ENCODE measurements at places on chromosomes 4 and X. TPM values are rescaled to one million over a fixed set of nuclear protein-coding genes. Genes with fewer than 3 reads are reported as not detected.

Gene NDP
- polyA plus RNA-seq, result 0.62 TPM

DNA sequence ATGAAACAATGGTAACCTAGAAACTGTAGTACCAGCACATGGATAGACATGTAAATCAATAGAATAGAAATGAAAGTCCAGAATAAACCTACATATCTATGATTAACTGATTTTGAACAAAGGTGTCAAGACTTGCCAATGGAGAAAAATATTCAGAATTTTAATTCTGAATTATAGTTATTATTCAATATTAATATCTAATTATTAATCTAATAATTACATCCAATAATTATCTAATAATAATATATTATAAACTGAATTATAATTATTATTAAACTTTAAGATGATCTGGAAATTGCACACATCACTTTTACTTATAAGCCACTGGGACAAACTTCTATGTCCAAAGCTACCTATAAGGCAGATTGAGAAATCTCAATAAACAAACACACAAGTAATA is 1365.2 kb upstream of the ADGRL3 start:
- no peak for DNase-seq

DNA sequence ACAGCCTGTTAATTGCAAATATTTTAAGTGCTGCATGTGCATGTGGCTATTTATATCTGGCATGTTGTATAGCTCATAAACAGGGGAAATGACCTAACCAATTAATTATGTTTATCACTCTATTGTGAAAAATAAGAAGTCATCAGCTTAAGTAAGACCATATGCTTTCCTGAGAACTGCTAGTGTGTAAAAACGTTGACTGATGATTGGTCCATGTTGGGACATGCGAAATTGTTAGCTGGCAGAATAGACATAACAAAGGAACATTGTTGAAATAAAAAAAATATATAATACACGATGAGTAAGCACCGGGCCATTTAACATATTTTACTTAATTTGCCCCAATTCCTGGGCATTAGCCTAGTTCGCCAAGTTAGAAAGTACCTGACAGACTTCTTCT is 207.5 kb downstream of the ANK2 start:
- DNase-seq, result no peak

DNA sequence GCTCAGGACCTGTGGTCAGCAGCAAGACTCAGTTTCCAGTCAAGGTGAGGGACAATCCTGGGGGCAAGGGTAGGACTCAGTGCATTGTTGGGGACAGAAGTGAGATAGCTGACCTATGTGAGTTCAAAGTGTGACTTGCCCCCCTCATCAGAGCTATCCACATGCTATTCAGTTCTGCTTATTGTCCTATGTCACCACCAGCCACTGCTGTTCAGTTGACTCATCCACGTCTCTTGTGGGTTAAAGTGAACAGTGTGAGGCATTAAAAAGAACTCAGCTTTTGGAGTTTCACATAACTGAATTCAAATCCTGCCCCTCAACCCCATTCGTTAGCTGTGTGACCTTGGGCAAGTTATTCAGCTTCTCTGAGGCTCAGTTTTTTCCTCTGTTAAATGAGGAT is 4.4 kb upstream of the APLN start:
- no peak for DNase-seq

- DNase-seq, result no peak
Measured at GRCh38 chr4:143341186-143341755, 4.6 kb downstream of the GAB1 start.

DNA sequence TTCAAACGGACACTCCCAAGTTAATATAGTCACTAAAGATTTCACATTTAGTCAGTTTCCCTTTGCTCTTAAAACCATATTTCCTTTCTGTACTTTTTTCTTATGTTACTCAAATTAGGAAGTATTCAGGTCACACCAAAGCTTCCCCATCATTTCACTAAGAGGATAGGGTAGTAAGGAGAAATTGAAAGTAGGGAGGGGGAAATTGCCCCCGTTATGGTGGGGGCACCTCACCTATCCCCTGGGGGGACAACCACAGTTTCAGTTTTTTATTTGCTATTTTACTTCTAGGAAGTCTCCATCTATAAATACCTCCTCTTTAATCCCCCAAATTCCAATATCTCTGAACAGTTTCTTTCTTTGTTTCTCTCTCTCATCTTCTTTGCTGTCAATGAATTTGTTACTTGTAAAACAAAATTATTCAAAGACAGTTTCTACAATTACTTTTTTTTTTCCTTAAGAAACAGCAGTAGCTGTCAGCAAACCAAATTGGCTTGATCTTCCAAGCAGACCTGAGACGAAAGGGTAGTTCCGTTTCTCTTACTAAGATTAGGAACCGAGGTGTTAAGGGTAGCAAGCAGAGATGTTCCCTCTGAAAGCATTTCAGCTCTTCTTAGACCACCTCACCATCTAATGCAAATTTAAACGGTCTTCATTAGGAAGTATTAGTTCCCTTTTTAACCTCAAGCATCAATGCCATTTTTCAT is 160.2 kb upstream of the KLF3 start:
- DNase-seq, result no peak

- DNase-seq, result no peak
Measured at GRCh38 chr4:79621061-79621460, 213.0 kb upstream of the GK2 start.

Gene AWAT1
- not detected for polyA plus RNA-seq

GRCh38 chr4:172785613-172786012 is 383.0 kb upstream of the GALNT7 start:
- no peak for DNase-seq

DNA sequence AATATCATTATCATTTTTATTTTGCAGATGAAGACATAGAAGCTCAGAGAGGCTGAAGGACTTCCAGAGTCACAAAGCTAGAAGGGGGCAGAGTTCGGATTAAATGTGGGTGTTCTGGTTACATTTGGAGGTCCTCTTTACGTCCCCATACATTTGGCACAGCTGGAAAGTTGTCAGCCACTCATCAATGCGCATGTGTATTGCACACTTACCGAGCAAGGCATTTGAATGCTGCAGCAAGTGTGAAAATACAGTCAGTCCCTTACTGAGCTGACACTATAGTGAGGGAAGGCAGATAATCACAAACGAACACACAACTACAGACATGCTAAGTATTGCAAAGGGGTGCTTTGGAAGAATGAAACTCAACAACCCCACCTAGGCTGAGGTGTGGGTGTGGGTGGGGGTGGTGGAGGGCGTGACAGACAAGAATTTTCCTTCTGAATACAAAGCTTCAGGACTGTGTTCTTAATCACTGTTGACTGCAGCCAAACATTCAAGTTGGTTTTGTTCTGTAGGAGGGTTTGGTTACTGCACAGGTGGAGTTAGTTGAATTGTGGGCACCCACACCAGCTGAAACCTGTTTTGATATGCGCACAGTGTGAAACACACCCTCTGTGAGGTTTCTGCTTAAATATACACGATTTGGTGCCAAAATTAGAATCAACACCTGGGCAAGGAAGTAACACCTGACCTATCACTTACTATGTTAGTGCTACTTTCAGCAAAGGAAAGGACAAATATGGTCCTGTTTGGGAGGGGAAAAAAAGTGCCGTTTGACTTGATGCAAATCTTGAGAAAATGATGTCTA is 72.4 kb downstream of the COQ2 start:
- DNase-seq, result no peak

- no peak for DNase-seq
Measured at GRCh38 chrX:72306085-72306801, 529 bp upstream of the CITED1 start.

- peak; percentile 87 for DNase-seq
Measured at GRCh38 chr4:6783111-6783981, 819 bp downstream of the KIAA0232 start.

Gene TBX22
- not detected for polyA plus RNA-seq

Gene MGAT4D
- polyA plus RNA-seq, result not detected

GRCh38 chrX:150158554-150159332 is 204.4 kb upstream of the MAMLD1 start:
- DNase-seq, result no peak

DNA sequence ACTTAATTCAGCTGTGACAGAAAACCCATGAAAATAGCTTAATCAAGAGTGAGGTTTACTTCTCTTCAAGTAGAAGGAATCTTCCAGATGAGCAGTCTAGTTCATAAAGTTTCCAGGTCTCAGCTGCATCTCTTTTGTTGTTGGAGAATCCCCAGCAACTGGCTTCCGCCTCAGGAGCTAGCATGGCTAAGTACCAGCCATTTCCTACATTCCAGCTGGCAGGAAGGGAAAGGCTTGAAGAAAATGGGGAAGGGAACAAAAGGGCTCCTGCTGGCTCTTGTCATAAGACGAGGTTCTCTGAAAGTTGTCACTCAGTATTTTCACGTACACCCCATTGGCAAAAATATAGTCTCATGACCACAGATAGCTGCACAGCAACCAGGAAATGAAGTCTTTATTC is 27.3 kb upstream of the TRIM2 start:
- no peak for DNase-seq

- DNase-seq, result peak; percentile 62
Measured at GRCh38 chr4:68368691-68369131, 18.8 kb upstream of the YTHDC1 start.

All from urinary bladder (tissue), 4 donors.